ENCODE measurements at places on chromosomes 1 and 21. TPM values are rescaled to one million over a fixed set of nuclear protein-coding genes. Genes with fewer than 3 reads are reported as not detected.

Gene ADORA1
- 0.56 TPM for polyA plus RNA-seq

Gene ZNF644
- polyA plus RNA-seq = 23.2 TPM

Gene DIO1
- not detected for polyA plus RNA-seq

Gene OR2L3
- not detected for polyA plus RNA-seq

Gene TMOD4
- not detected for polyA plus RNA-seq

Gene TDRD10
- polyA plus RNA-seq = 22.8 TPM

Gene RCAN3
- 2.5 TPM for polyA plus RNA-seq

Gene SH2D1B
- polyA plus RNA-seq = not detected

Gene DCST1
- polyA plus RNA-seq = not detected

Gene LYPD8
- not detected for polyA plus RNA-seq

GRCh38 chr1:180515857-180516388, 13.5 kb upstream of the ACBD6 start:
- peak; percentile 72 for DNase-seq

GRCh38 chr1:206568779-206569352, 43.4 kb downstream of the EIF2D start:
- no peak for DNase-seq

- no peak for DNase-seq
These were observed 577.7 kb downstream of the MRPL39 start for GRCh38 chr21:25029580-25029979.

- no peak for DNase-seq
These were observed 3.4 kb downstream of the LHX9 start for GRCh38 chr1:197920414-197921117.

DNA sequence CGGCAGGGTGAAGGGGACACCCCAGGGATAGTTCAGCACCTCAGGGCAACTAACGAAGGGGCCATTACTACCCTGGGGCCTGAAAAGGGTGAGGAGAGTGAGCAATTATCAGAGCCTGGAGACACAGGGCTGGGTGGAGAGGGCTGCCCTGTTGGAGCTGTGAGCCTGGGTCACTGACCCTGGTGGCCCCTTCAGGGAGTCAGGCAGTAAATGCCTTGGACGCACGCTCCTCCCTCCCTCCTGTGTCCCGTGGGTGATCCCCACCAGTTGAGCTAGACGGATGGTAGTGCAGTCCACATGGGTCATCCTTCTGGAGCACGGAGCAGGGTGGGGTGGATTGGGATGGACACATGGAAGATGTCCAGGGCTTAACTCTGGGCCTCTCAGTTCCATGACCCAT, 305.3 kb downstream of the PTPRU start:
- DNase-seq = no peak

- no peak for DNase-seq
These were observed 114.7 kb upstream of the NGF start for GRCh38 chr1:115452600-115453329.

- no peak for DNase-seq
These were observed 150.9 kb downstream of the RERE start for GRCh38 chr1:8666389-8667167.

- no peak for DNase-seq
These were observed 61.5 kb upstream of the KLHDC7A start for GRCh38 chr1:18419113-18419844.

DNA sequence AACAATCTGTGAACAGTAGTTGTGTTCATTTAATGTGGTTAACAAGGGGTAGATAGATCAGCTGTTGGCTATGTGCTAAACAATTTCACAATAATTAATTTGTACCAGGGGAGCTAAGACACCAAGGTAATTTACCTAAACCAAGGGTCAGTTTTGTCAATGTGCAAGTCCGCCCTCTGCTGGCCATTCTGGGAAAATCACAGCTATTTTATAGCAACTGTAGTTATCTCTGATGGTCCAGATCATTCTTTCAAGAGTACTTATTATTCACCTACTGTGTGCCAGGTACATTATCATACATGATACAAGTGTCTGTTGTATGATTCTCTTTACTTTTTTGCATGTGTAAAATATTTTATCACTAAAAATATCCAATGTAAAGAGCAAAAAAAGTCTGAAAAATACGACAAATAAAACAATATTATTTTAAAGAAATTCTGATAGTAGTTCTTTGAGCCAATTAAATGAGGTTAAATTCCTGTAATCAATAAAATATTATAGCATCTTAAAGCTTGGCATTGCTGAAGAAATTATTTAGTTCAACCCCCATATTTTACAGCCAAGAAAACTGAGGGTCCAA, 312.3 kb upstream of the FAM78B start:
- DNase-seq = peak; percentile 38

All from adrenal gland (tissue), 19 donors.